ENCODE measurements at places on chromosomes 16 and 17.

GRCh38 chr16:28298511-28298878, 6.2 kb downstream of the SBK1 start:
- DNase-seq: peak; percentile 8

DNA sequence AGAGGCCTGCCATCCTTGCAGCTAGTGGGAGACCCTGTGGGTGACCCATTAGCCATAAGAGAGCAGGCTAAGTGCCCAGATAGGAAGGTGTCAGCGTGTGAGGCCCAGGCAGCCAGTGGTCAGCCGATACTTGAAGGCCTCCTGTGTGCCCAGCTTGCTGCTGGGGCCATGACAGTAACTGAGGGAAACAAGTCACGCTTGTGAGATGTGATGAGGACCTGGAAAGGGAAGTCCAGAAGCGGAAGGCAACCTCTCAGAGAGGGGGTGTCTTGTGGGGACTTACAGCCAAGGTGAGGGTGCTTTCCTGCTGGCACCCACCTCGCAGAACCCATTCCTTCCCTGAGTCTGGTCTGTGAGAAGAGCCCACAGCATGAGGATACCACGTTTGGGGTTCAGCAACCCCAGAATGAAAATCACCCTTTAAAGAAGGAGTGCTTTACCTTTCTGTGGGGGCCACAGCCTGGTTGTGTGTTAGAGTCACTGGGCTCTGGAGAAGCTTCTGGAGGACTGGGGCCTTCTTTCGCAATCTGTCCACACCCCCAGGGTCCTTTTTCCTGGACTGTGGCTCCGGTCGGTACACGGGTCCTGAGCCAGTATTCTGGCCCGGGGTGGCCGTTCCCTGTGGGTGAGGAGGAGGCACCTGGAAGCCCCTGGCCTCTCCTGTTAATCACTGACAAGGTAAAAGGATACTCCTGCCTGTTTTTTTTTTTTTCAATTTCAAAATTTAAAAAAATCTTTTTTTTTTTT, 53.9 kb downstream of the PLCG2 start:
- no peak for DNase-seq

DNA sequence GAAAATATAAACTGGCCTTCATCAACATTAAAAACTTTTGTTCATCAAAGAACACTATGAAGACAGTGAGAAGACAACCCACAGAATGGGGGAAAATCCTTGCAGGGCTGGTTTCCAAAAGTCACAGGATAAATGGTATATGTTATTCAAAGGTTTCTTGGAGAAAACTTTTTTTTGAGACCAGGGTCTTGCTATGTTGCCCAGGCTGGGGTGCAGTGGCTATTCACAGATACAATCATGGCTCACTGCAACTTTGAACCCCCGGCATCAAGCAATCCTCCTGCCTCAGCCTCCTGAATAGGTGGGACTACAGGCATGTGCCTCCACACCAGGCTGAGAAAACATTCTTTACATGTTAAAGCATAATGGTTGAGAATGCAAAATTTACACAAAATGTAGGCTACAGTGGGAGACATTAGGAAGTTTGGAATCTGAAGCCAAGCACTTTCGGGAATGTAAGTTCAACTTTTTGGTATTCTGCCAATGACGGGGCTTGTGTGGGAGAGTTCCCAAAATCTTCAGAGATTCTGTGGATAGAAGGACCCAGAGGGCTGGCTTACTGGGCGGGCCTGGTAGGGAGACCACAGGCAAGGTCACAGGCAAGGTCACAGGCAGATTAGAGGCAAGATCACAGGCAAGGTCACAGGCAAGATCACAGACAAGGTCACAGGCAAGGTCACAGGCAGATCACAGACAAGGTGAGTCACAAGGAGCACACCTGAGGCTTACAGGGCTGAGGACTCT, 24.2 kb upstream of the ATP2A3 start:
- DNase-seq: no peak

DNA sequence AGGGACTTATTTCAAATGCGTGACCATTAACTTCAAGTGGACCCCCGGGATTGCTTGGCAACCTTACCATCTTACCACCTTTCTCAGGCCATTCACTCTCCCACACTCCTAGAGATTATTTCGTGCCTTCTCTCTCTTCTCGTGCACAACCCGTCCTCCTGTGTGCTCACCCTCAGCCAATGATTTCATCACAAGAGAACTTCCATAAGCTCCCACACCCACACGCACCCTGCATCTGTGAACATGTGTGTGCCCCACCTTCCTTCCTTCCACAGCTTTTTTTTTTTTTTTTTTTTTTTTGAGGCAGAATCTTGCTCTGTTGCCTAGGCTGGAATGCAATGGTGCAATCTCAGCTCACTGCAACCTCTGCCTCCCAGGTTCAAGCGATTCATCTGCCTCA, 27.4 kb upstream of the CDH3 start:
- DNase-seq: no peak

DNA sequence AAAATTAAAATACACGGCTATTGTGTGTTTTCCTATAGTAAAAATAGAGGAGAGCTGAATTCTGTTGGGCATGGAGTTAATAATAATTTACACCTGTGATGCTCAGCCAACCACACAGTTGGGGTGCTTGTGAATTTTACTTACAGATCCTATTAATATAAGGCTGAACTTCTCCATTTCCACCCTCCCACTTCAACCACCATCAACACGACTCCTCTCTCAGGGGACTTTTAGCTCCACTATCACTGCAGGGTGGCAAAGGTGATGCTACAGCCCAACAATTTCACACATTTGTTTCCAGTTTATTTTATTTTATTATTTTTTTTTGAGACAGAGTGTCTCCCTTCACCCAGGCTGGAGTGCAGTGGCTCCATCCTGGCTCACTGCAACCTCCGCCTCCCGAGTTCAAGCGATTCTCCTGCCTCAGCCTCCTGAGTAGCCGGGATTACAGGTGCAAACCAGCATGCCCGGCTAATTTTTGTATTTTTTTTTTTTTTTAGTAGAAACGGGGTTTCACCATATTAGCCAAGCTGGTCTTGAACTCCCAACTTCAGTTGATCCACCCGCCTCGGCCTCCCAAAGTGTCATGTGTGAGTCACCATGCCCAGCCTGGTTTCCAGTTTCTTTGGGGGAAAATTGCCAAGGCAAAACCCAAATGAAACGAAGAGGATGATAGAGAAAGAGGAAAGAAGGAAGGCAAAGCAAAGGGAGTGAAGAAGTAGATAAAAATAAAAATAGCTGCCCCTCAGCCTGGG, 57.9 kb downstream of the GNA13 start:
- no peak for DNase-seq

DNA sequence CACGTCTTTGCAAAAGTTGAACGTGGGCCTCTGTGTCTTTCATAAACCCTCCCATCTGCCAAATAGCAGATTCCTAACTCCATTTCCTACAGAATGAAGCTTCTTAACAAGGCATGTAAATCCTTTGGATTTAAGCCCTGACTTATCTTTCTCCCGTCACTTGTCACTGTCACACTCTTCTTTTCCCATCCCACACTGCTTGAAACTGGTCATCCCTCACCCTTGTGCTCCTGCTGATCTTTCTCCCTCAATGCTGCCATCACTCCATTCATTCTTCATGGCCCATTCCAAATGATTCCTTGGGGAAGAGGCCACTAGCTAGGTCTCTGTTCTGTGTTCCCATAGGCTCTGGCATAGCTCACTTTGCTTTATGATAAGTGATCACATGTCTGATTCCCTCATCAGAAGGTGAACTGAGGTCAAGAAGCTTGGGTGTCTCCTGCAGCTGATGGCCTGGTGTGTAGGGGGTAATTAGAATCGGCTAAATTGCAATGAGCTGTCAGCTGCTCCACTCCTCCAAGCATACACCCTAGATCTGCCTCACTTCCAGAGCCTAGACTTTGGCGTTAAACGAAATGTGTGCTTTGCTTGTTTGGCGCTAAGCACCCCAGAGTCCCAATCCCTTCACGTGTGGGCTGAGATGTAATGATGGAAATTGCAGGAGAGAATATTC, 61.7 kb downstream of the PECAM1 start:
- DNase-seq: no peak

- no peak for DNase-seq
Measured at GRCh38 chr17:47213540-47213939, 4.4 kb downstream of the MYL4 start.

- no peak for DNase-seq
Measured at GRCh38 chr17:28033972-28034714, 8.3 kb upstream of the NLK start.

DNA sequence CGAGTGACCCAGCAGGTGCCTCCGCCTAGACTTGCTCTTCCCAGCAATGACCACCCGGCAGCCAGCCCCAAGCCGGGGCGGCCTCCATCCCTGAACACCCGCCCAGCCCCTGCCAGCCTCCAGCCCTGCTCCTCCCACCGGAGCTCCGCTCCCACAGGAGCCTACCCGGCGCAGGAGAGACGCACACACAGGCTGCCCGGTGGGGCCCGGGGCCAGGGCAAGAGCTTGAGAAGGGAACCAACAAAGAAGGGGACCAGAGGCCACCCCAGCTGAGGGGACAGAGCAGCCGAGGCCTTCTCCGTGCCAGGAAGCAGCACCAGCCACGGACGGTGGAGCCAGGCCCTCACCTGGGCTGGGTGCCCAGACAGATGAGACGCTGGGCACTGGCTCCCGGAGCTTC, 13.8 kb downstream of the PKD1 start:
- no peak for DNase-seq

DNA sequence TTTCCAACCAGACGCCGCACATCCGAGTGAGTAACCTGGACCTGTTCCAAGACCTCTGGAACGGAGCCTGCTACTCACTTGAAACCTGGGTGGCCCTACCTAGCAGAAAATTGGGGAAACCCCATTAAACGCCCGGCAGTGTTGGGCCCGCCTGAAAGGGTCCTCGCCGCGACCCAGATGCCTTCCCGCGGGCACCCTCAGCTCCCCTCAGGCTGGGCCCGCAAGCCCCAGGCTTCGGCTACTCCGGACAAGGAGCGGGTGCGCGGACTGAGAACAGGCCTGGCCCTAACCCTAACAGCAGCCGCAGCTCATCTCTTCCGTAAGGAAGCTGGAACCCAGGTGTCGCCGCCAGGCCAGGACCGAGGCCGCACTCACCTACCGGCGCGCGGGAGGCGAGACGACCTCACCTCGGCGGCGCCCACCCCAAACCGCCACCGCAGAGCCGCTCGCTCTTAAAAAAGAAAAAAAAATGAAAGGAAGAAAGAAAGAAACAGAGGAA, 344 bp downstream of the PSME3IP1 start:
- DNase-seq: no peak

GRCh38 chr16:11788914-11789313, 8.1 kb downstream of the ZC3H7A start:
- DNase-seq: no peak

DNA sequence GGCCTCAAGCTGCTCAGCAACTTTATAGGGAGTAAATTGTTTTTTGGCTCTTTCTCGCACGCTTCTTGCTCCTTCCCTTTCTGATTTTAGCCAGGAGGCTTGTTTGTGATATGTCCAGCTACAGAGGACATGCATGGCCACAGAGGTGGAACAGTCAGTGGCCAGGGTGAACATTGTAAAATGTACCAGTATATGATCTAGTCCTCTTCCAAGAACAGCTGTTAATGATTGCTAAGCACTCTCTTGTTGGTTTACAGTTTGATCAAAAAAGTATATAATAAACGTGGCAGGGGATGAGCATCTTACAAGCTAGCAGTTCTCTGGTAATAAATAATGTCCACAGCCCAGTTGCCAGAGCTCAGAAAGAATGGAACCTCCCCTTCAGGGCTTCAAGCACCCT, 461.7 kb upstream of the DYNLRB2 start:
- DNase-seq: no peak

GRCh38 chr17:61209106-61209439, 190.6 kb upstream of the TBX2 start:
- no peak for DNase-seq

- DNase-seq: no peak
Measured at GRCh38 chr16:2715519-2715918, 4.5 kb downstream of the PRSS27 start.

DNA sequence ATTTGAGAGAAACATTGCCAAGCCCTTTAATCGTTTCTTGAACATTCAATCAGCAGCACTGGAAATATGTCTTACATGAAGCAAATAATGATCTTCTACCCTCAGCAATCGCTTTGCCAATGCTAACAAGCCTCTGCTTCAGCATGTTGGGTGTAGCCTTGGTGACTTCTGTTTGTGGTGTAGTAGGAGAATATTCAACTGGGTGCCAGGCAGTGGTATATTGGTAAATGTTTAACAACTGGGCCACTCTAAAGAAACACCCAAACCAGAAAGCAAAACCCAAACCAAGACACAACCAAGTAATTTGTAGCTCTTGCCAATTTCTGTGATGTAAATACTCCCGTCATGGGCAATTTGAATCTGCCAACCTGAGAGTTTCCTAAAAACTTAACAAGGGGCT, 9.7 kb downstream of the CDH13 start:
- no peak for DNase-seq

DNA sequence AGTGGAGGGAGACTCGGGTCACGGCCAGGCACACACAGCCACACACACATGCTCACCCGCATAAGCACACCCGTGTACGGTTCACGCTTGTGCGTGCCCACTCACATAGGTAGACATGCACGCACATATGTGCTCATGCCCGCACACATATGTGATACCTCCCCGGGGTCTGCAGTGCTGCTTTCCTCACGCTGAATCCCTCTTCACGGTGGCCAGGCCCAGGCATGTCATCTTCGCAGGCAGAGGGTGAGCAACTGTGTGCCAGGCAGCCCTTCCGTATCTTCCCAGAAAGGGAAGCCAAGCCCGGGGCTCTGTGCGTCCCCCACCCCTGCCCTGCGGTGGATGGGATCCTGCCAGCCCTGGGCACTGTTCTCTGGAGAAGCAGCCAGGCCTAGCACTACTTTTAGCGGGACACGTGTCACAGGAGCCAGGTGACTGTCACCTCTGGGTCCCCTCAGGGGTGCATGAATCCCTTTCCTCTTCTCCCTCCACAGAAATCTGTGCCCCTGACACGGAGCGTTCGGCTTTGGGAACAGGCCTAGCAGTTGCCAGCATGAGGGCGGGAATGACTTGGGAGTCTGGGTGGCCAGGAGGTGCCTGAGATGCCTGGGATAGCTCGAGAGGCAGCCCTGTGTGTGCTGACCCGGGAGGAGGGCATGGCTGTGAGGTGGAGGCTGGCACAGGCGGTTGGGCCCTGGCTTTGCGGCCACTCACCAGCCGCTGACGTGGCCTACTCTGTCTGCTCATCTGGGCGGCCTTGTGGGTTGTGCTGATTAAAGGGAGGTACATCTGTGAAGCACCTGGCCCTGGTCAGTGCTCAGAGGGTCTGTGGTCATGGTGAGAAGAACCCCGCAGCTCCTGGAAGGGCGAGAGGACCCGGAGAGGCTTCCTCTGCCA, 47.5 kb downstream of the BAIAP2 start:
- DNase-seq: no peak

DNA sequence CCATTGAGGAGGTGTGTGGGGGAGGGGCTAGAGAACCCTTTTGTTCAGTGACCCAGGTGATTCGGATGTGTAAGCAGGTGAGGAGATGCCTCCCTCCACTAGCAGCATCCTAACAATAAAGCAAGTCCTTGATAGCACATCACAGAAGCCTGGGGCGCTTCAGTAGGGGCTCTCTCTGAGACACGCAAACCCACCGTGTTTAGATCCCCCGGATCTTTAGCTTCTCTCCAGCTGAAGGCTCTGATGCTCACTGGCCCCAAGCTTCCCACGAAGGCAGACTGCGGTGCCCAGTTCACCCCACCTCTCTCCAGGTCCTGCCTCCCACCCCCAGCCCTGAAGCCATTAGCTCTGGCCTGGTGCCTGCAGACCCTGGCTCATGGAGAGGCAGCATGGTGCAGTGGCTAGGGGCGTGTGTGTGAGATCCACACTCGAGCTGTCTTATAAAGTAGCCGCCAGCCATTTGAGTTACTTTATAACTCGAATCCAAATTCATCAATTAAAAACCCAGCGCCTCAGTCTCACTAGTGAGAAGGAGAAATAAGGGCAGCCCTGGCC, 204.7 kb upstream of the TNRC6C start:
- no peak for DNase-seq
